ENCODE measurements at places on chromosomes 7 and 10. TPM values are rescaled to one million over a fixed set of nuclear protein-coding genes. Genes with fewer than 3 reads are reported as not detected.

Gene DCLRE1C
- 11.2 TPM for total RNA-seq

DNA sequence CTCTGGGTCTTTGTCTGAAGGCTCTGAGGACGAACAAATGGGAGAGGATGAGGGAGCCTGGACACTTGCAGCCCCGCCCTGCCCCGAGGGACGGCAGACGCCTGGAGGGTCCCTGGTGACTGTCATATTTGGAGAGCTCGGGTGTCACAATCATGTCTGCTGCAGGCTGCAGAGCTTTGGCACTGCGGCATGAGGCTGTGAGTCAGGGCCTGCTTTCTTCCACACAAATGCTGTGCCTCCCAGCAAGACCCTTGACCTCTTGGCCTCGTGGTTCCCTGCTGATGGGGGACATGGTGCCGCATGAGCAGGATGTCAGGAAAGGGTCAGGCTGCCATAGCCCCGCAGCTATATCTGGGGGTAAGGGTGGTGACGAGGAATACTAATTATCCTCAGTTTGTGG, 64.9 kb upstream of the PPIF start:
- DNase-seq: no peak

Gene TMEM168
- total RNA-seq: 9.5 TPM

Gene CYP3A5
- total RNA-seq: 22.0 TPM

GRCh38 chr10:49023752-49024151, 84.1 kb upstream of the LRRC18 start:
- no peak for DNase-seq

GRCh38 chr7:25391295-25391861, 163.1 kb upstream of the NPVF start:
- no peak for DNase-seq

GRCh38 chr7:33893377-33893776, 12.0 kb upstream of the BMPER start:
- DNase-seq: no peak

Measured in upper lobe of left lung (tissue), 6 donors.